Epithelial cell of prostate (primary cell): ENCODE measurements at places on chromosomes 5 and 9.

DNA sequence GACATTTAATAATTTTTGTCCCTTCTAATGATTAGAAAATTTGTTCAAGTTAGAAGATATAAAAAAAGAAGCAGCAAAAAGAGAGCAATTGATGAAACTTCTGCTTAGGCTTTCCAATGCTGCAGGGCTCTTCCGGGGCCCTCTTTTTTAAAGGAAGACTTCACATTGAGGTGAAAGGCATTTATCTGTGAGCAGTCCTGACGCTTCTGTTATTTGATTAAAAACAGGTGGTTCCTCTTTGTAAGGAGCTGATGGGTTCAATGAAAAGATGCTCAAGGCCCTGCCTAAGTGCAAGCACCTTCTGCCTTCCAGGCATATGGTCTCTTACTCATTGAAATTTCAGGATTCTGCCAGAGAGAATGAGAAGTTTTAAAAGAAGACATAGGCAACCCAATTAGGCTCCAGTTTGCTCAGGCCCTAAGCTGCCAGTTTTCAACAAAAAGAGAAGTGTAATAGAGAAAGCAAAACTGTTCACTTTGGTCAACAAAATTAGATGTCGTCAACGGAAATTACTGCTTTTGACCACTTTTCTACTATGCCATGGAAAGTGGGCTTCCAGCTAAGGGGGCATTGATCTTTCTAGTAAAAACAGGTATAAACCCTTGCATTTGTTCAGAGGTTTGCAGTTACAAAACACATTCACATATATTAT is 100.2 kb downstream of the INSYN2B start:
- no peak for DNase-seq

DNA sequence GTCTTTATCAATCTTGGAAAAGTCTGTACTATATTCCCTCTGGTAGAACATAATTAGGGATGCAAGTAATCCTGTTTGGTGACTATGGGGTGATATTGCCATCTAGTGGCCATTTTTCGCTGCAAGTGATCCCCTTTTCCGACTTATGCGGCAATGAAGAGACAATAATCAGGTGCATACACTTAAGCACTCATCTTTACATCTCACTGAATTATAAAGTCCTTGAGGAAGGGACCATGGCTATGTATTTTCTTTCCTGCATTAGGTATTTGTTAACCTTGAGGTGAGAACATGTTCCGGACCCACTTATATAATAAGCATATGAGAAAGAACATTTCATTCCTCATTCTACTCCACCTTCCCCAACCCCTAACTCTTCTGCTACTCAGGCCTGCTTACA is 19.6 kb upstream of the LIX1 start:
- peak; percentile 44 for DNase-seq

GRCh38 chr9:32928145-32928763 is 73.2 kb downstream of the APTX start:
- DNase-seq, result peak; percentile 44

DNA sequence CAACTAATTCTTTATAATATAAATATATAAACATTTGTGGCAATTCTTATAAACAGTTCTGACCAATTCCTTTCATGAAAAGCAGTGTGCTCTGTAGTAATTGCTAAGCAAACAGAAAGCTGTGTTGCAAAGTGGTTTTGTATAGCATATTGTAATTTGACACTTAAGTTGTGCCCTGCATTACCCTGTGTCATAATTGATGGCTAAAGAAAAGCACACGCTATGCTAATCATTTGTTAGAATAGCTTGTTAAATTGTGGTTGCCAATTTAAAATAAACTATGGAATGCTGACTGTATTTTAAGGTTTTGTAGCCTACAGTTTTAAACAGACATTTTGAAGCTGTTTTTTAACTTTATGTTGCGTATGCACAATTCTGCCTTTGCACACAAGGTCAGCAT is 140.0 kb downstream of the PBX3 start:
- no peak for DNase-seq

GRCh38 chr9:14692470-14693250 is 572 bp downstream of the ZDHHC21 start:
- DNase-seq, result no peak

GRCh38 chr9:27421577-27421976 is 102.5 kb upstream of the IFNK start:
- no peak for DNase-seq

- DNase-seq, result no peak
These were observed 237.6 kb upstream of the RIOK2 start for GRCh38 chr5:97420646-97421045.

- no peak for DNase-seq
These were observed 388.8 kb downstream of the CDK5RAP2 start for GRCh38 chr9:120191141-120191540.

- no peak for DNase-seq
These were observed 3.7 kb downstream of the GRM6 start for GRCh38 chr5:178991190-178992145.

DNA sequence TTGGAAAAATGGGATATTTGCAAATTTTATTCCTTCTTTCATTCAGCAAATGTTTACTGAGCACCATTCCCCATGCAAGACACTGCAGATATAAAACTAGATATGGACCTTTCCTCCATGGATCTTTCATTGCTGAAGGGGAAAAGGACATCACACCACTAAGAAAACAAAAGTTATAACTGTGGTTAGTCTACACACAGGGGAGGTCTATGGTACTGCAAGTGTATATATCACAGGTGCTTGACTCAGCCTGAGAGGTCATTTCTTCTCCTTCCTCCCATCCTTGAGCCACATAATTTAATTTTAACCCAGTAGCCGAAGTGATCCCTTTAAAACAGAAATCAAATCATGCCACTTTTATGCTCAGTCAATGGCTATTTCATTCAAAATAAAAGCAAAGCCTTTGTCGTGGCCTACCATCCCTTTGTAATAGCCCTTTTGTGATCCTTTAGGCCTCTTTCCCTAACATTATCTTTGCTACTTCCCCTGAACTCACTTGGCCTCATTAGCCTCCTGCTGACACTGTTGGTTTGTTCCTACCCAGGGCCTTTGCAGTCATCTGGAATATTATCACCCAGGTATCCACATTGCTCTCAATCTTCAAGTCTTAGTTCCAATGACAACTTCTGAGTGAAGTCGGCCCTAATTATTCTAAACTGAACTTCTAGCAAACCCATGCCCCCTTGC is 213.2 kb downstream of the GABRB2 start:
- no peak for DNase-seq
